Stomach (tissue), 19 donors: ENCODE measurements at places on chromosomes 12 and 14.

DNA sequence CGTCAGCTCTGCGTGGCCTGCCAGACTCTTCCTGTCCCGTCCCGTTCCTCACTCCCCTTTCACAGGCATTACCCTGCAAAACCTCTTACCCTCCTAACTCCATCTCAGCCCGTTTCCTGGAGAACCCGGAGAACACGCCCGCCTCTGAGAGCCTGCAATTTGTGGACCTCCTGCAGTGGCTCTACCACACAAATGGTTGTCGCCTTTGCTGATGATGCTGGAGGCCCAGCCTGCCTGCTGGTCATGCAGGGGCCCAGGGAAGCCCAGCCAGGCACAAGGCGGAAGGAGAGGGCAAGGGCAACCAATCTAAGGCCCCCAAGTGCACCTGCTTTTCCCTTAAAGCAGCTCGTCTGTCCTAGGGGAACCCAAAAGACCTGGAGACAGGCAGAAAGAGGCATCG, 22.5 kb downstream of the RFLNA start:
- DNase-seq = no peak

GRCh38 chr14:65403231-65403630, 9.3 kb upstream of the FUT8 start:
- no peak for DNase-seq

DNA sequence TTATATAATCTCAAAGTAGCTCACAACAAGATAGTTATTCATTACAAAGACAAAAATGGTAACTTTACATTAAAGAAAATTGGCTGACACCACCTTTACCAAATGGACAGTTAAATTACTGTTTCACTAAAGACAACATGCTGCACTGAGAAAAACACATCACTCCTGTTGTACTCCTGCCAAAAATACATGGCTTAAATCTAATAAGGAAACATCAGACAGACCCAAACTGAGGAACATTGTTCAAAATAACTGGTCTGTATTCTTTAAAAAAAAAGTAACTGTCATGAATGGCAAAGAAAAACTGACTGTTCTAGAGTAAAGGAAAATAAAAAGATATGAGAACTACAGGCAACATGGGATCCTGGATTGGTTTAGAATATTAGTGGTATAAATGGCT, 151.3 kb upstream of the DCN start:
- DNase-seq = no peak

- peak; percentile 39 for DNase-seq
These were observed 42.8 kb upstream of the CORO1C start for GRCh38 chr12:108773798-108774788.

DNA sequence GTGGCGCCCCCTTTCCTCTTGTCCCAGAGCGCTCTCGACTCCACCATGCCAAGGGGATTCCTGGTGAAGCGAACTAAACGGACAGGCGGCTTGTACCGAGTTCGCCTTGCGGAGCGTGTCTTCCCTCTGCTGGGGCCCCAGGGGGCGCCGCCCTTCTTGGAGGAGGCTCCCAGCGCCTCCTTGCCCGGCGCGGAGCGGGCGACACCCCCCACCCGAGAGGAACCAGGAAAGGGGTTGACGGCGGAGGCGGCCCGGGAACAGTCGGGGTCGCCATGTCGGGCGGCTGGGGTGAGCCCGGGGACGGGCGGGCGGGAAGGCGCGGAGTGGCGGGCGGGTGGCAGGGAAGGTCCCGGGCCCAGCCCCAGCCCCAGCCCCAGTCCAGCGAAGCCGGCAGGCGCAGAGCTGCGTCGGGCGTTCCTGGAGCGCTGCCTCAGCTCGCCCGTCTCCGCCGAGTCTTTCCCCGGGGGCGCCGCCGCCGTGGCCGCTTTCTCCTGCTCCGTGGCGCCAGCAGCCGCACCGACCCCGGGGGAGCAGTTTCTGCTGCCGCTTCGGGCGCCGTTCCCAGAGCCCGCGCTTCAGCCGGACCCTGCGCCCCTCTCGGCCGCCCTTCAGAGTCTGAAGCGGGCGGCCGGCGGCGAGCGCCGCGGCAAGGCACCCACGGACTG, 376 bp downstream of the INSM2 start:
- no peak for DNase-seq

DNA sequence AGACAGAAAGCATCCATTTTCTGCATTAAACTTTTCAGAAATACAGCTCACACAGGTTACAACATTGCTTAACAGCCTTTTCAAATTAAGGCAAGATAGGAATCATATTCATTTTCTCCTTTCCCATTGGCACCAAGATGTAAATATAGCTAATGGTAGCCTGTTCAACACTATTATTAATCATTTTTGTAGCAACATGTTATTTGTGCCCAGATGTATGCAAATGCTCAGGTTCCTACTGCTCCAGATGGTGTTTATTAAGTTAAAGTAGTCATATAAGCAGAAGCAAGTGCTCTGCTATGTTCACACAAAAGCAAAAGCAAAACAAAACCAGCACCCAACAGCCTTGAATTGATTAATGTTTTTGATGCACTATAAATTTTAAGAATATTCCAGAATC, 1110.6 kb downstream of the SLC6A15 start:
- no peak for DNase-seq

DNA sequence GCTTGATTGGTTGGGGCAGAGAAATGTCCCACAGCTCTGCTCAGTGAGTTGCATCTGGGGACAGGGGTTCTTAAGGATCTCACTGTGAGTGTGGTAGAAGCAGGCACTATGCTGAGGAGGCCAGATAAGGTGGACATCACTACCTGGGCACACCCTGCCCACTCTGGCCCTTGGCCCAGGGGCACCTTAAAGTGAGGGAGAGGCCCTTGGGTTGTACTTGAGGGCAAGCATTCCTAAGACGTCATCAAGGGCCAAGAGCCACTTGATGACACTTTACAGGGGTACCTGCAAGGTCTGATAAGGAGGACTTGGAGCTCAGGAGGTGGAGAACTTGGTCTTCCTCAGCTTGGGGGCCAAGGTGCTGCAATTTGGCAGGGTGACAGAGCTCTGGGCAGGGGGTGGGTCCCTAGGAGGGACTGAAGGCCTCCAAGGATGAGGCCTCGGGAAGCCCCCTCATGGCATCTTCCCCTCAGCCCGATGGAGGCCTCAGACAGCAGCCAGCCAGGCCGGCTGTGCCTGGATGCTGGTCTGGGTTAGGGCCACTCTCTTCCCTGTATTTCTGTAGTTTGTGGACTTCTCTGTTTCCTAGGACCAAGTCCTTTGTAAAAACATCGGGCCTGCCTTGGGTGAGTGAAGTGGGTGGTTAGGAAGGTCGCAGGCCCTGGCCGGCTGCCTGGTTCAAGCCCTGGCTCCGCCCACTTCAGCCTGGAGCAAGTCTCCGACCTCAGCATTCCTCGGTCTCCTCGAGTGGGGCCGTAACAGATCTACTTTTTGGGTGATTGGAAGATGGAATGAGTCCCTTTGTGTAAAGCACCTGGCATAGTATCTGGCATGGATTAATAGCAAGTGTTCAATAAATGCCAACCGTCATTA, 24.8 kb downstream of the GPR68 start:
- DNase-seq = peak; percentile 33

- no peak for DNase-seq
These were observed 1113.6 kb upstream of the SEL1L start for GRCh38 chr14:82647088-82647810.

GRCh38 chr14:100670017-100670752, 56.5 kb upstream of the DLK1 start:
- no peak for DNase-seq

- DNase-seq = no peak
These were observed 9.6 kb downstream of the PTPN6 start for GRCh38 chr12:6960593-6961277.

- DNase-seq = no peak
These were observed 24.4 kb upstream of the TC2N start for GRCh38 chr14:91891721-91892220.
